Astrocyte (in vitro differentiated cells and primary cell): ENCODE measurements at places on chromosomes 1 and 21. TPM values are rescaled to one million over a fixed set of nuclear protein-coding genes. Genes with fewer than 3 reads are reported as not detected.
A peak's percentile ranks its signal among the peaks of the same experiment; 100 is the strongest.

DNA sequence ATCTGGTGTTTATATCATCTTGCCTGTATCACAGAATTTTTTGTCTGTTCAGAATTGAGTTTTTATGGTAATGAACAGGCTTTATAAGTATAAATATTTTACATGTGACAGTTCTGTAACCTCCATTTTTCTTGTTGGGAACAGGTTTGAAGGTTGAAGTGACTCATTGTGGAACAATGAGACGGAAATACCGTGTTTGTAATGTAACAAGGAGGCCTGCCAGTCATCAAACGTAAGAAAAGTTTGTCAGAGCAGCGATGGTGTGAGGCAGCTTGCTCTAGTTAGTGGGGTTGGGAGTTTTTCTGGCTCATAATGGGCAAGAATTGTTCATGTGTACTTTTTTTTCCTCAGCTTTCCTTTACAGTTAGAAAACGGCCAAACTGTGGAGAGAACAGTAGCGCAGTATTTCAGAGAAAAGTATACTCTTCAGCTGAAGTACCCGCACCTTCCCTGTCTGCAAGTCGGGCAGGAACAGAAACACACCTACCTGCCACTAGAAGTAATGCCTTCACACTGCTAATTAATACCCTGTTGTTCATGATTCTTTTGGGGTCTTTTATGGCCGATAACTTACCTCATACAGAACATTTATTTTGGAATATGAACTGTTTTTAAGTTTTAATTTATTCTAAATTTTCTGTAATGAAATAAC is 75.2 kb upstream of the TEKT2 start:
- DNase-seq, result peak; percentile 89

DNA sequence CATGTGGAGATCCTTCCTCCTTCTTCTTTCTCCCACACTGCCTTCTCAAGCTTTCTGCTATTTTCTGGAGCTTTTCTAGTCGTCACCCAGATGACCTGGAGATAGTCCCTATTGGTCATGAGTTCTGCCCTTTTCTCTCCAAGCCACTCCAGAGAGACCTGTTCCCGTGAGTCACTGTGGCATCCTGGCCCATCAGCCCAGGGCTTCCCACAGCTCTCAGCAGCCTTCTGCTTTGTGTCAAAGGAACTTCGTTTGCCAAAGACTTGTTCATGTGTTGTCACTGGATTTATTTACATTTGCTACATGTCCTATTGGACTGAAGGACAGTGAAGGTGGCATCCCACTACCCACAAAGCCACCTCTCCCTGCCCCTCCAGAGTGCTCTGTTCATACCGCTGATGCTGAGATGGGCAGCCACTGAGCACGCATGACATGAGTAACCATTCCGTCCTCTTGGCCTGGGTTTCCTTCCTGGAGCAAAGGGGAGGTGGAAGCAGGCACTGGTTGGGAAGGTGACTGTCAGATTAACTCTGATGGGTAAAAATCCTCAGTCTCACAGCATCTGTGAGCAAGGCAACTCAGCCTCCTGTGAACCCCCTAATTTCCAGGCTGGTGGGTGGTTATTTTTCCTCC is 119.2 kb downstream of the EDEM3 start:
- DNase-seq, result no peak

DNA sequence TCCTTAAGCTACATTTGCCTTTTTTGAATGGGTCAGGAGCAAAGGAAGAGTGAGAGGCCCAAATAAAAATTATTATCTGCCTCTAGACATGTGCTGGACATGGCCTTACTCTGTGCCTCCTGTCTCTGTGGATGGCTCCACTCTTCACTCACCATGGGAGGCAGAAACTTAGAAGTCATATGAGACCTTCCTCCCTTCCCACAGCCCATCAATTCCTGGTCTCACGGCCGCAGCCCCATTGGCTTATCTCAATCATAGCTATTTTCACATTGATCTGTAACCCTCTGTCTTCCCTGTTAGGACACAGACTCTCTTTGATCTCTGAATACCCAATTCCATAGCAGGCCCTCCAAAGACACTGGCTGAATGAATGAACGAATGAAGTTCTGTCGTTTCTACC is 14.2 kb upstream of the ADORA1 start:
- no peak for DNase-seq

GRCh38 chr1:31869449-31869848 is 53.6 kb upstream of the SPOCD1 start:
- no peak for DNase-seq

Gene SLC6A17
- total RNA-seq, result 3.6 and 4.4 TPM in 2 replicates

GRCh38 chr21:45158491-45159423 is 84.4 kb downstream of the ADARB1 start:
- DNase-seq, result no peak

DNA sequence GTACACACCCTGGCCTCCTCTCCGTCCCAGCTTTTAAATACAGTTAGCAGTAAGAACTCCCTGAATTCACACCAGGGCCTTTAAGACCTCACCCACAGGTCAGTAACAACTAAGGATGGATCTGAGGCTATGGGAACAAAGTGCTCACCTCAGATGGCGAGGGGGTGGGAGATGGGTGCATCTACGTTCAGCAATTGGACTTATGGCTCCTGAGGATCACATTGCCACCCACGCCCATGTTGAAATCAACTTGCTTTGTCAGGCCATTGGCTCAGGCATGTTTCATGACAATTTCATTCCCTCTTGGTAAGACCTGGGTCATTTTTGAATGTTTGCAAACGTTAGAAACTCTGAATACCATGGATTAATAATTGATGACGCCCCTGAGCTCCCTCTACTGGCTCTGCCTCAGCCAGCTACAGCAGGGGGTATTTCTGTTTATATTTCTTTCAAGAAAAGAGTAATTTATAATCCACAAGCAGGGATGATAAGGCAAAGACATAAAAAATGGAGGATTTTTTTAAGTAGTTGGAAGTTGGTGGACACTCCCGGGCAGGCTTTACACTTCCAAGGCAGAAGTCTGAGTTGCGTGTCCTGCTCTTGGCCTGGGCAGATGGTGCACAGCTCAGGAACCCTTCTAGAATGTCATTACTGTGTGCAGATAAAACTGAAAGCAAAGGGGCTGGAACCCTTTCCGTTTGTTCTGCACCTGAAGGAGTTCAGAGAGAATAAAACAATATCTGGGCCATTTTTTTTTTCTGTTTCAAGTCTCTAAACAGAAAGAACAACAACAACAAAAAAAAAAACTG is 13.7 kb upstream of the LBR start:
- DNase-seq, result no peak

Gene TADA1
- 9.3 and 9.9 TPM in 2 replicates for total RNA-seq

GRCh38 chr1:62841587-62842169 is 57.7 kb downstream of the ATG4C start:
- peak; percentile 26 for DNase-seq

- no peak for DNase-seq
Observed at GRCh38 chr1:77672374-77672773, 10.1 kb downstream of the ZZZ3 start.

Gene MYOM3
- 1.0 and 1.4 TPM in 2 replicates for total RNA-seq

Gene S100B
- 1.0 and 2.0 TPM in 2 replicates for total RNA-seq

DNA sequence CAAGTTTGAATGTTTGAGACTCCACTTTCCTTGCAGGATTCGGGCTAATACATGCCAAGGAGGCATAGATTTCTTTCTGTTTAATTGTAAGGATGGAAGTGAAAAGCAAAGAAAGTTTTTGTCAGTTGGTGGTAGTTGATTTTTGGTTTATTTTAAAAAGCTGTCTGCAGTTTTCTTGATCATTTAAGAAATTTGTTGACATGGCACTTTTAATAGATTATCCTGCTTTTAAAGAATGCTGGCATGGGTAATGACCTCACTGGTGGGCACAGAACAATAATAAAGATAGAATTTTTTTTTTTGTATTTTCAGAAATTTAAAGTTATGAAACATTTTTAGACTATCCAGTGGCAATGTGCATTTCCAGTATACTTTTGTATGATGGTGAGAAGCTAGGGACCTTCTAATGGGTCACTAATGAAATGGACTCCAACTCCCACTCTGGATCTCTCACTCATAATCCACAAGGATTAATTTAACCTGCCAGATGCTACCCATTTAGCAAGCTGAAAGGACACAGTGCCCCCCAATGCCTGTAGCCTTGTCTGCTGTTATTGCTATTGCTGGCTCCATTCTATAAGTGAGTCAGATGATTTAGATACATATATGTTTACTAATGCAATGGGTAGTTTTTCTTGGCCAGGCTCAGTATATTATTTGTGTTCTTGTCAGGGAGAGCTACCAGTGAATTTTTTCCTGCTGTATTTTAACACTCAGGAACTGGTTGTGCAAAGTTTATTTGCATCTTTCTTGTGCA is 190.2 kb upstream of the SGIP1 start:
- DNase-seq, result no peak

DNA sequence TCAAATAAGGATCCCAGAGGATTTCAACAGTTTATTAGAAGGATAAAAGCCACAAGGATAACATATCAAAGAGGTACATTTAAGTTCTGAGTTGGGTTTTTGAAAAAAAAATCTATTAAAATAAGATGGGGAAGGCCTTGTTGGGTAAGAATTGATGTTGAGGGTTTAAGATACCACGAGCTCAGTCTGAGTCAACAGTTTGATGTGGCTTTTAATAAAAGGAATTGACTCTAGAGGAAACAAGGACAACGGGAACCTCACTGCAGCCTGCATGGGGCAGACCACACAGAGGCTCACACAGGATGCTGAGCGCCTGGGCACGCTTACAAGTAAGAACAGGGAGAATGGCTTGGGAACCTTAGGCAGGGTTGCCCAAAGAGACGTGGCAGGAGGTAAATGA is 107.5 kb downstream of the TIAM1 start:
- peak; percentile 44 for DNase-seq

DNA sequence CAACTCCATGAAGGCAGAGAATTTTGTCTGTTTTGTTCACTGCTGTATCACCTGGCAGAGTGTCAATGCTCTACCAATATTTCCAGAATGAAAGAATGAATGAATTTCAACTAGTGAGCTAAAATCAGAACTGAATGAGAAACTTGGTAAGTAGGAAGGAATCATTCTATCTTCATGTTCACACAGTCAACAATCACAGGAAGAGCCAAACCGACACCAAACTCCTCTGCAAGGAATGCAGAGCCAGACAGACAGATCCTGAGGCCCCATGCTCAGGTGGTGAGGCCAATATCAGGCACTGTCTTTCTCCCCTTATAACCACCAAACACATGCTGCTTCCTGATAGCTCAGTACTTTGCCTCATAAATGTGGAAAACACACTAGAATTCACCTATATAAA is 139.1 kb downstream of the SLC45A1 start:
- no peak for DNase-seq

- DNase-seq, result no peak
Observed at GRCh38 chr1:183920651-183921050, 115.7 kb downstream of the RGL1 start.

DNA sequence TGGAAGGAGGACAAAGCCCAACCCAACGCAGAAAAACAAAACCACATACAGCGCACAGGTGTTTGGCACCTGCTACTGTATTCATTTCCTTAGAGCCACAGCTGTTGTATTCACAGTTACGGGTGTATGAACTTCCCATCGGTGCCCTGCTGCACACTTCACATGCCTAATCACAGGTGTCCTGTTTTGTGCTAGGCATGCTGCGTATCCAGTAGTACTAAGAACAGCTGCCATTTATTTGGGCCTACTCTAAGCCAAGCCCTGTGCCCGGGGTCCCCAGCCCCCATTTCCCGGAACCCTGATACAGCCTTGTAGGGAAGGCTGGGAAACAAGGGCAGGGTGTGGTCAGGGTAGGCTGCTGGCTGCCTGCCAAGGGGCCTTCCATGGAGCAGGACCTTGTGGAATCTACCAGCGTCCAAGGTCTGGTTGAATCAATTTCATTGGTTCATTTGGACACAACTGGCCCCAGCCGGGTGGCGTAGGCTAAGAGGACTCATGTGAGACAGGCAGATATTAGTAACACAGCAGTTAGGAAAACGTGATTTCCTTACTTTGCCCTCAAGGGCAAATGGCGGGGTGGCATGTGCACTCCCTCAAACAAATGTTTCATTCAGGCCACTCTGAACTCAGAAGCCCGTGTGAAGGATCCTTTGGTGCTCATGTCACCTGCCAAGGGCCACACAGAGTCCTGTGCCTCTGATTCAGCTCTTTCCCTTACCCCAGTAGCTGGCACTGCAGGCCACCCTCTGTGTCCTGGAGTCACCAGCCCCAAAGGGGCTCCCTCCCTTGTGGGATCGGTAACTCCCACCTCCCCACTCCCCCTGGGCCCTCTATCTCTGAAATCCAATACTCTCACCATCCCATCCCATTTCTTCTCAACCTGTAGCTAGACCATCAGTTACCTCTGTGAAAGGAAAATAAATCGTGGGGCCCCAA is 986 bp upstream of the RNF186 start:
- DNase-seq, result no peak

DNA sequence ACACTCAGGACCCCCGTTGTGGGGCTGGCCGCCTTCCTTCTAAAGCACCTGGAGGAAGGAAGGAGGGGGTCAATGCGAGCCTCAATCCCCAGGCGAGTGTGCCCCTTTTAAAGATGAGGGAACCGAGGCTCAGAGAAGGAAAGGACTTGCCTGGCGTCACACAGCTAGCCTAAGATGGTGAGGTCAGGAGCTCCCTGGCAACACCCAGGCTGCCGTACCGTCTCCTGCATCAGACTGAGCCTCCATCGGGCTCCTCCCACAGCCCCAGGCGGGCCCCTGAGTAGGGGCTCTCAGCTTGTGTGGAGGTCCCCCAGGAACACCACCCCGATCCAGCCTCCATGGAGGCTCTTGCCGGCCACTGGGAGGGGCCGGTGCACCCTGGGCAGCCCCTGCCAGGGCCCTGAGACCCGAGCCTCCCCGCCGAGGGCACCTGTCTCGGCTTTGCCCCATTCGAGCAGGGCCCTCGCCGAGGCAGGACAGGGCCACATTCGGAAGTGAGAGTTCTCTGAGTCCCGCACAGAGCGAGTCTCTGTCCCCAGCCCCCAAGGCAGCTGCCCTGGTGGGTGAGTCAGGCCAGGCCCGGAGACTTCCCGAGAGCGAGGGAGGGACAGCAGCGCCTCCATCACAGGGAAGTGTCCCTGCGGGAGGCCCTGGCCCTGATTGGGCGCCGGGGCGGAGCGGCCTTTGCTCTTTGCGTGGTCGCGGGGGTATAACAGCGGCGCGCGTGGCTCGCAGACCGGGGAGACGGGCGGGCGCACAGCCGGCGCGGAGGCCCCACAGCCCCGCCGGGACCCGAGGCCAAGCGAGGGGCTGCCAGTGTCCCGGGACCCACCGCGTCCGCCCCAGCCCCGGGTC is at the start of gene AIRE:
TSS of gene AIRE (plus strand) at position 739 of the 855 bp plus-strand sequence. CDS start 131 bp downstream, outside the sequence.
- DNase-seq, result no peak

Gene TCHH
- total RNA-seq, result 0.70 and 0.86 TPM in 2 replicates

Gene OR2L8
- not detected in 2 replicates for total RNA-seq

Gene SH2D2A
- total RNA-seq, result 0.89 and 1.1 TPM in 2 replicates

Gene LCE6A
- total RNA-seq, result not detected in 2 replicates

- peak; percentile 4 for DNase-seq
Observed at GRCh38 chr21:14926186-14926585, 138.6 kb downstream of the NRIP1 start.

Gene NBPF10
- 3.3 and 3.4 TPM in 2 replicates for total RNA-seq

GRCh38 chr1:36934061-36934460 is 100.3 kb downstream of the GRIK3 start:
- DNase-seq, result no peak

GRCh38 chr21:45177039-45177438 is 102.7 kb downstream of the ADARB1 start:
- no peak for DNase-seq

Gene LCE1D
- not detected in 2 replicates for total RNA-seq
